ENCODE measurements at places on chromosomes 16 and 17.

DNA sequence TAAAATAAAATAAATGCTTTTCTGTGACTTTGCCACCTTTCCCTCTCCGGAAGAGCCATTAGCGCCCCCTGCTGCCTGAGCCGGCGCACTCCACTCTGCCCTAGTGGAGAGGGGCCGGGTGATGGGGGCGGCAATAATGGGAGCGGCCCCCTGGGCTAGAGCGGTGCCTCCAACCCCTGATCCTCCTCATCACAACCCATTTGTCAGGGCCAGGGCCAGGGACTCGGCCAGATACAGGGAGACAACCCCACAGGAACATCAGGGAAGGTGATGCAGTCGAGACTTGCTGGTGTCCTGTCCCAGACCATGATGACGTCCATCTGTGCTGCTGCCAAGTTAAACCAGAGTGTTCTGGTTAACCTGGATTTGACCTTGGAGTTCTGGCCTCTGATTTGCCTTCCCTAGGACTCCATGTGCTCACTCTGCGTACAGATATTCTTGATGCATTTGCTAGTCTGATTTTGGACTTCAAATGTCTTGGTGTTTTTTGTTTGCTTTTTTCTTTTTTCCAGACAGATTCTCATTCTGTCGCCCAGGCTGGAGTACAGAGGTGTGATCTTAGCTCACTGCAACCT, 46.1 kb upstream of the BPTF start:
- DNase-seq: peak; percentile 66

GRCh38 chr17:74979408-74980146, 7.0 kb upstream of the HID1 start:
- DNase-seq: no peak

GRCh38 chr17:17626151-17626805, 34.8 kb upstream of the PEMT start:
- DNase-seq: no peak

DNA sequence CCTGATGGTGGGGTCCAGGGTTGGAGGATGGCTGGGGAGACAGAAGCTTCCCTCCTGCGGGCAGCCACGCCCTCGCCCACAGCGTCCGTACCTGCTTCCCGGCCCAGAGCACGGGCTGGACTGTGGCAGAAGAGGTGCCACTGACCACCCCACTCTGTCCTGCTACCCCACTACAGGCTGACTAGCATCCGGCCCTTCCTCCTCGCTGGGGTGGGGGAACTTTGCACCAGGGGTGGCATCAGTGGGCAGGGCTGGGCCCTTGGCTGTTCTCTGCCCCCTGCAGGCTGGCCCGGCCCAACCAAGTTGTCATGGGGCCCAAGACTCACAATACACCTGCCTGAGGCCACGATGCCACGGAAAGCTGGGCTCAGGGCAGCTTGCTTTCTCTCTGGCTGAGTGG, 73.0 kb downstream of the KLHDC4 start:
- no peak for DNase-seq

DNA sequence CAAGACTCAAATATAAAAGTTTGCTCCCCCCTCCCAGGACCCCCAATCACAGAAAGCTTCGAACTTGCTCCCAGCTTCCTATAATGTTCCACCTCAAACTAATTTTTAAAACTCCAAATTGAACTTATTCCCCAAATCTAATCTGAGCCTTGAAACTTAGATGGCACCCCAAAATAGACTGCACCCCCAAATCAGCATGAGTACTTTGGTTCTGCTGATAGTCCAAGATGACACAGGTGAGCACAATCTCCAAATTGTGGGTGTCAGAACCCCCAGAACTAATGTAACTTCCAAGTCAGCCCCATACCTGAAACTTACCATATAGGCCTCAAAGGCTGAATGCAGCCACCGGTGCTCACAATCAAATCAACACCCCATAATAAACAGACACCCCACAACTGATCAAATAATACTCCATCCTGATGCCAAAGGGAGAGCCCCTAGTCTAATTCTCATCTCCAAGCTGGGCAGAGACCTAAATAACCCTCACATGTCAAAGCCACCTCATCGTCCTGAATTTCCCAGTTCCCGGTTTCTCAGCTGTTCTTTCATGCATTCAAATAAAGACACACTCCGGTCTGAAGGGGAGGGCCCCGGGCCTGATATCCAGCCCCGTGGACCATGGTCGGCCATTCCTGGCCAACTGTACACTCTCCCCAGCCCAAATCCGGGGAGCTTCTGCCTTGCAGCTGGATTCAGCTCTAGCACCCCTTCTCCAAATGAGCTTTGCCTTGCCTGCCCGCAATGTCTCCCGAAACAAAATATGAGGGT, 1.8 kb upstream of the BCL6B start:
- no peak for DNase-seq

DNA sequence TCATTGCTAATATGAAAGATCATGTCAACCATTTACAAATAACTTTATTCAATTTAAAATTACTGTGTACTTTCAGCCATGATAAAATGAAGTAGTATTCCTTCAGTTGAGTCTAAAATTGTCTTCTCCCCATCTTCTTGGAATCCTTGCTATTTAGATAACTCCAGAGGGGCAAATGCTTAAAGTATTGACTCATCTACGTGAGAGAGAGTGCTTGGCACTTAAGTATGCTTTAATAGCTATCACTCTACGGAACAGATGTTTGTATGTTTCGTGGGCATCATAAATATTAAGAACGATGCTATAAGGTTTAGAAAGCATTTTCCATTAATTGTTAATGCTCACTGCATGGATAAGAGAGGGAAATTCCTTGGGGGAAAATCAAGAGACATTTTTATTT, 69.3 kb upstream of the MED13 start:
- DNase-seq: no peak

DNA sequence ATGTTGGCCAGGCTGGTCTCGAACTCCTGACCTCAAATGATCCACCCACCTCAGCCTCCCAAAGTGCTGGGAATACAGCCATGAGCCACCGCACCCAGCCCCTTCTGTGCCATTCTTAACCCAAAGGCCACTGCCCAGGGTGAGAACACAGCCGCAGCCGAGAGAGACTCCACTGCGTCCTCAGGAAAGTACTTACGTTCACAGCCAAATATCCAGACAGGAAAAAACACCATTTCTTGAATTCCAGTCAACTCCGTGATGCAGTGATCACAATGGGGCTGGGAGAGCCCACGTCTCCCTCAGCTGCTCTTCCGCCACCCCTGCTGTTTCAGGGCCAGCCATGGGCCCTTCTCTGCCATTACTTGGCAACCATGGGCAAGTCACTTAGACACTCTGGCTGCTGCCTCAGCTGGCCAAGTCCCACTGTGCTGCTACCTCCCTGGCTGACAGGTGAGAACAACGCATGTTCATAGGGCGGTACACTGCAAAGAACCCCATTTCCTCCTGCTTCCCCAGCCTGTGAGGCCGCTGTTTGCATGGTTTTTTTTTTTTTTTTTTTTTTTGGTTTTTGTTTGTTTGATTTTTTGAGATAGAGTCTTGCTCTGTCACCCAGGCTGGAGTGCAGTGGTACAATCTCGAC, 4.3 kb downstream of the CDIP1 start:
- DNase-seq: no peak

DNA sequence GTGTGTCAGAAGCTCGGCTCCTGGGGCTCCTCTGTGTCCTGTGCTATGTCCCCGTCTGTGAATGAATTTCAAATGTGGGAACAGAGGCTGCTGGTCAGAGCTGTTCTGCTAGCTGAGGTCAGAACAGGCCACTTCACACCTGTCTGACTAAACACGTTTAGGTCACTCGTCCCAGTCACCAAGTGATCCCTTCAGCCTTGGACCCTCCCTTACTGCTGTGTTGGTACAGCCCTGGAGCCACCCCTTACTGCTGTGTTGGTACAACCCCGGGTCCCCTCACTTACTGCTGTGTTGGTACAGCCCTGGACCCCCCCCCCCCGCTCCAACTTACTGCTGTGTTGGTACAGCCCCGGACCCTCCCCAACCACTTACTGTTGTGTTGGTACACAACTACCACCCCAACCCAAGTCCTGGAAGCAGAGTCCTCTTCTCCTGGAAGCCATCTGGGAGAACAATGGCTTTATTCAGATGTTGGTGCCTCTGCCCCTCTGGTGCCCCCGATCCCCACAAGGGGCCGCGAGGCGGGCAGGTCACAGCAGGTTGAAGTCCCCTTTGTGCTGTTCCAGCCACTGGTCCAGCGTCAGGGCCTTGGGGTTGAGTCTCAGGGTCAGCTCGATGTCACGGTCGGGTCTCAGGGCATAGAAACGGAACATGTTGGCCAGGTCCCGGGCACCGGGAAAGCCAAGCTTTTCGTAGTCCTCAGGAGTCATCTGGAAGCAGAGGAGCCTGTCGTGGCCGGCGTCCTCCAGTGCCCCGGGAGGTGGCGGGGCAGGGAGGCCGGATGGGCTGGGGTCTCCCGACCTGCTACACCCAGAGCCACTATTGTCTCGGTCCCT, 13.0 kb downstream of the NMRAL1 start:
- DNase-seq: no peak

- no peak for DNase-seq
These were observed 43.0 kb upstream of the TAC4 start for GRCh38 chr17:49890852-49891251.

DNA sequence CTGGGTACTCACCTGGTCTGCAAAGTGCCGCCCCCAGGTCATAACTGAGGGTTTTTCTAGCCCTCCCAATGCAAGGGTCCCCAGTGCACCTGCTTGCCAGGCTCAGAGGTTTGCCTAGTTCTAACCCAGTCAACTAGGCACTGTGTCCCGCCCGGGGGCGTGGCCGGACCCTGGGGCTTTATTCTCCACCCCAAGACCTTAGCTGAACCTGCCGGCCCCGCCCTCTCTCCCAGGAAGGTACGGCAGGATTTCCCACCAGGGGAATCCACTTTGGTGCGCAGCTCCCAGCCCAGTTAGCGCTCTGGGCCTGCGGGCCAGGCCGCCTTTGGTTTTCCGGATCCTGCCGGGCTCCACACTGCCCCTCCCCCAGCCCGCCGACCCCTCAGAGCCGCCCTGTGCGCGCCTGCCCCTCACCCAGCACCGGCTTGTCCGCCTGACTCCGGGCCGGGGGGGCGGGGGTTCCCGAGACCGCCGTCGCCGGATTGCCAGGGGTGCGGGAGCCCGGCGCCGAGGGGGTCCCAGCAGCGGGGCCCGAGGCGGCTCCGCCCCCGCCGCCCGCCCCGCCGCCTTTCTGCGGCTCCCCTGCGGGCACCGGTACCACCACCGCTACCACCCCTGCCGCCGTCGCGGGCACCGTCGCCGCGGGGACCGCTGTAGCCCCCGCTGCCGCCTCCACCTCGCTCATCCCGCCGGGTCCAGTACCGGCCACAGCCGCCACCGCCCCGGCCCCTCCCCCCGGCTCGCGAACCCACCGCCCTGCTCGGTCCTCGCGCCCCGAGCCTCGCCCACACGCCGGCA, 424 bp downstream of the YBX2 start:
- peak; percentile 72 for DNase-seq

- DNase-seq: no peak
These were observed 8.0 kb downstream of the SGF29 start for GRCh38 chr16:28561557-28562187.

- DNase-seq: no peak
These were observed 60.1 kb downstream of the ARSG start for GRCh38 chr17:68351395-68351794.

- DNase-seq: no peak
These were observed at the start of gene RHBDF1 for GRCh38 chr16:72561-73548. Gene RHBDF1 (minus strand): TSS chr16:72631. CDS start chr16:65015, 7,616 bp downstream.

DNA sequence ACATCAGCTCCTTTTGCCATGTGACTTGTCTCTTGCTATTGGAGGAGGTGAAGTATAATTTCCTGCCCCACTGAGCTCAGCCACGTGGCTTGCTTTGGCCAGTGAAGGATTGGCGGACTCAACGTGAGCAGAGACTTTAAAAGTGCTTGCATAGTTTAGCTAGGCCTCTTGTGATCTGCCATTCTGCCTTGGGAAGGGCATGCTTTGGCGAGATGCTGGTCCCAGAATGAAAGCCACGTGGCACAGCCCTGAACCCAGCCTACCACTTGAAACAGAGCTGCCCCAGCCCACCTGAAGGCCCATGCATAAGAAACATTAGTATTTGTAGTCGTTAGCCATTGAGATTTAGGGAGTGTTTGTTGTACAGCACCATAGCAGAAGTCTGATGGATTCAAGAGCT, 148.2 kb downstream of the TMEM132E start:
- no peak for DNase-seq

DNA sequence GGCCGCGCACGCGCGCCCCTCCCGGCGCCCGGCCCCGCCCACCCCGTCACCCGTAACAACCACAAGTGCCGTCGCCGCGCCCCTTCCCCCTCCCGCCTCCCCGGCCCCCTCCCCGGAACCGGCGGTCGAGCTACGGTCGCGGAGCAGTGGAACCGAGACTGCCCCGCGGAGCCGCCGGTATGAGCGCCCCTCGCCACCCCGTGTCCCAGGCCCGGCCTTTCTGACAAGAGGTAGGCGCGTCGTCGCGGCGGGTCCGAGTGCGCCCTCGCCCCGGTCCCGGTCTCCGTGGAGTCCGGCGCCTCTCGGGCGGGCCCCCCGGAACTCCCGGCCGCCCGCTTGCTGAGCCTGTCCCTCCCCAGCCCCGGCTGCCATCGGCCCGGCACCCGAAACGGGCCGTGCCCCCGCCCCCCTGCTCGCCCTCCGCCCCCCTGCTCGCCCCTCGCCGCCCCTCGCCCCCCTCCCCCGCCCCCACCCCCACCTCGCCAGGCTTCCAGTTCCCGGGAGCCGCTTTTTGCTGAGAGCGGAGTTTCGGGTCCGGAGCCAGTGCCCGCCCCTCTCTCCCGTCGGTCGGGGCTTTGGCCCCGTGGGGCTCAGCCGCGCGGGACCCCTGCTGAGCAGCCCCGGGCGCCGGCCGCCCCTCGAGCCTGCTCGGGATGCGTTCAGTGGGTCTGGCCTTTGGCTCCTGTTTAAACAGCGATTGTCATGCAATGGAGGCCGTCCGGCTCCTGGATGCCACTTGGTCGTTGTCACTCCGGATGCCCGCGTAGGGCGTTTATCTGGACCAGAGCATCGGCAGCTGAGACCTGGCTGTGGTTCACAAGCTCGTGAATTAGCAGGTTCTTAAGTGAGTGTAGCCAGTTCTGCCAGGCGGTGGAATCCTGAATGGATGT, at the start of gene SEC14L1:
Gene SEC14L1, plus strand, starts transcription at position 92 of the 890 bp plus-strand sequence. CDS start 2,628 bp downstream, outside the sequence.
- DNase-seq: peak; percentile 77

GRCh38 chr16:69100071-69100691, 5.3 kb upstream of the HAS3 start:
- DNase-seq: no peak

GRCh38 chr17:77566566-77567138, 391.9 kb upstream of the TNRC6C start:
- DNase-seq: no peak

DNA sequence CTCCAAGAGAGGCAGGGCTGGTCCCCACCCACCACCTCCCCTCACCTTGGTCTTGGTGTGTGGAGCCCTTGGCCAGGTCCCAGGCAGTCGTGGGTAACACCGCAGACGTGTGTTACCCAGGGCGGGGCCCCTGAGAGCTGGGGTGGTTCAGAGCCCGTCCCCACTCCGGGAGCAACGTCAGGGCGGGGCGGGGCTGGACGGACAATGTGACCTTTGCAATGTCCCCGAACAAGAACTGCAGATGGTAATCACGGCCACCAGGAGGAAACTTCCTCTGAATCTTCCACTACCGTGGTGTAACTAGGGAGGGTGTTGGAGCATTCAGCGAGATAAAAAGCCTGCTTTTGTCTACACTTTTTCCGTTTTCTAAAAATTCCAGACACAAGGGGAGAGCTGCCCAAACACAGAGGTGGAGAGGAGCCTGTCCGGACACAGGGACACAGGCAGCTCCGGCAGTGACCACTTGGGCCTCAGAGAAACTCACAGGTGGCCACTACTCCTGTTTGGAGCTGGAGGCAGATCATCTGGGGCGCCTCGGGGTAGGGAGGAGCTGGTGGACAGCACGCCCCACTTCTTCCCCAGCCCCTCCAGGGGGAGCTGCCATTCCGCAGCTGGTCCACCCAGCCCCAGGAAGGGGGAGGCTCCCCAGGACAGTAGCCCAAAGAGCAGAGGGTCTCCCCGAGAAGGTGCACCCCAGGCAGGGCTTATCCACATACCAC, 14.2 kb upstream of the SLC38A10 start:
- no peak for DNase-seq

GRCh38 chr16:770411-770810, 9.9 kb downstream of the MSLN start:
- DNase-seq: no peak

Data from activated effector memory CD4-positive, alpha-beta T cell treated with anti-CD3 and anti-CD28 coated beads, Interleukin-2, amount 50 U/mL, for 16 hours (primary cell).